Anterior cingulate cortex (tissue), 58 donors: ENCODE measurements at places on chromosomes 4 and X.

GRCh38 chrX:19670321-19670750 lies 155.0 kb upstream of the MAP3K15 start:
- DNase-seq: no peak

- no peak for DNase-seq
These were observed 9.0 kb upstream of the MAGEA8 start for GRCh38 chrX:149871940-149872339.

GRCh38 chr4:185755451-185755850 lies 56.5 kb downstream of the SORBS2 start:
- no peak for DNase-seq

GRCh38 chr4:4339504-4340085 lies 47.3 kb upstream of the NSG1 start:
- no peak for DNase-seq

DNA sequence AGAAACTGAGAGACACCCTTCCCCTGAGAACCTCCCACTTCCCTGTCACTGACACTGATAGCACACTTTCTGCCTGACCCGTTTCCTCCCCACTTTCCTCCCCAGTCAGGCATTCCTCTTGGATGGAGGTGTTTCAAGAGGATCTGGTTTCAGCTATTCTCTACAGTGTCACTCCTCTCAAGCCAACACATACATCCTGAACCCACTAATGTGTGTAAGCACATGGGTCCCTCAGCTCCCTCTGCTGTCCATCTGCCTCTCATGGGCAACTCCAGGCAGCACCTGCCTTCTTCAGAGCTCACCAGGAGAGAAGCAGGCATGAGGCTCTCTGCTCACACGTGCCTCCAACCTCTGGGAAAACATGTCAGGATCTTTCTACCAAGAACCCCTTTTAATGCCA lies 207.6 kb downstream of the NAF1 start:
- DNase-seq: no peak

- DNase-seq: no peak
These were observed 50.6 kb downstream of the NHS start for GRCh38 chrX:17425551-17425950.

DNA sequence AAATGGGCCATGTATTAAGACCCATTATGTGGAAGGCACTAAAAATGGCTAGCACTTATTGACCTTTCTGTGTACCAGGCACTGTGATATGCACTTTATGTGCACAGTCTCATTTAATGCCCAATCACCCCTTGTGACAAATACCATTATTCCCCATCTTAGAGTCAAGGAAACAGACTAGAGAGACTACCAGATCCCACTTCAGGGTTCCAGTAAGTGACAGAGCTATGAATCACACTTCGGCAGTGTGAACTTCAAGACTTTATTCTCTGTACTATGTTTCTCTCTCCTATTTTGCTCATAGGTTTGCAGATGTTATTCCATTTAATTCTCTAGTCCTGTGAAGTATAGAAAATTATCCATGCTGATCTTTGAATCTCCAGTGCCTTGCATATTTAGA lies 107.0 kb downstream of the NFKB1 start:
- no peak for DNase-seq

DNA sequence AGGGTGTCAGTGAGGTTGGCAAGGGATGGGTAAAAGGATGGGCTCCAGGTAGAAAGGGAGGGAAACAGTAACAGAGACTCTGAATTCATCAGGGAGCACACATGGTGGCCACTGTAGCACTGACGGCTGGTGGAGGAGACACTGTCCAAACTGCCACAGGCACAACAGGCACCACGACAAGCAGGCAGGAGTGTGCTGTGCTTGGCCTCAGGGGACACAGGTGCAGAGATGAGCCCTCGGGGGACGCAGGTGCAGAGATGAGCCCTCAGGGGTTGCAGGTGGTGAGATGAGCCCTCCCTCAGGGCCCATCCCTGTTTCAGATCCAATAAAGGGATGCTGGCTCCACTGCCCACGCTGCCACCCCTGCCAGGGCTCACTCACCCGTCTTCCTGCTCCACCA lies 7.6 kb downstream of the PDE6B start:
- no peak for DNase-seq

DNA sequence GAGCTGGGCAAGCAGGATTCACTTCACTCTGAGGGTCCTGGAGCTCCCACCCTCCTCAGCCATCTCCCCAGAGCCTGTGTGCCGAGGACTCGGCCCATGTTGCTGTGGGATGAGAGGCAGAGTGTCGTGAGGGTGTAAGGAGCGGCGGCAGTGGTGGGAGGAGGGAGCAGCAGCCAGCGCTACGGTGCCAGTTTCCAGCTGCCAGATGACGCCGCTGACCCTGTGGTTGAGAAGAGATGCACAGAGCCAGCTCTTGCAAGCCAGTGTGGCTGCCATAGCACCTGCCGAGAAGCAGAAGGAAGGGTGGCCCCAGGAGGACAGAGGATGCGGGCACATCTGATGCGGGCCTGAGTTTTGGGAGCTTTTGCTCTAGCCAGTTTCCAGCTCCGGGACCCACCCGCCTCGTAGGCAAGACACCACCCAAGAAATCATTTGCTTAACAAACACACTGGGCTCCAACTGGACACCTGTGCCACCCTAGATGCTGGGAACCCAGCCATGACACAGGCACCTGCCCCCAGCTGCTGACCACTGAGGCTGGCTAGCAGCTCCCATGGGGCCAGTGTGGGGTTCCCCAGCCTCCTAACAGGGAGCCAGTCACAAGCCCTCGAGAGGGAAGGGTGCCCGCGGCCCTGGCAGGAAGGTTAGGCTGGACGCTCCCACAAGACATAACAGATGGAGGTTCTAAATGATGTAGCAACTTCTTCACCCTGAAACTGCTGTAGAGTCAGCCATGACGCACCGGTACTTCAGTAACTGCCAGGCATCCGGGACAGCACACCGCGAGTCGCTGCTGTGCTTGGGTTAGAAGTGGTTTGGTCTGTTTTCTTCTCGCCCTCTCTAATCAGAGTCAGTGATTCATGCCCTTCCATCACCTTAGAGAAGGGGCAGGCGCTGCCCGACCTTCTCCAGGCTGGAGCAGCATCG lies 8.9 kb downstream of the MSANTD1 start:
- DNase-seq: no peak

GRCh38 chrX:9301836-9302235 lies 163.0 kb upstream of the TBL1X start:
- DNase-seq: no peak

- DNase-seq: no peak
These were observed 51.1 kb upstream of the TMEM33 start for GRCh38 chr4:41883988-41884734.

DNA sequence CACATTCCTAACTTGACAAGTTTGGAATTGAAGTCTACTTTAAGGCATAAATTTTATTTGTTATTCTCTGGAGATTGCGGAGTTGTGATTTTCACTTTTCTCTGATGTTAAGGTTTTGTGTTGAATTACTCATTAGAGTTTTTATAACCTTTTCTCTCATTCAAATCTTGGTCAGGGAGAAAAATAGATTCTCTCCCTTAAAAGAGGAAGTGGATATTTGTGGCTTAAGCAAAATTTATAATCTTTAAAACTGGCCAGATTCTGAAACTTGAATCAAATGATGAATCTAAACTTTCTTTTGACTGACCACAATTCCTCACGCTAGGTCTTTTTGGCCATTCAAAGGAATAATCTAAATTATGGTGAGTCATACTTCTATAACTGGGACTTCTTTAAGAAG lies 361.4 kb downstream of the TEX13C start:
- no peak for DNase-seq
